ENCODE measurements at places on chromosomes 11 and 22. TPM values are rescaled to one million over a fixed set of nuclear protein-coding genes. Genes with fewer than 3 reads are reported as not detected.

Gene OR56A1
- total RNA-seq: not detected

Gene SOX10
- total RNA-seq: 7.1 TPM

Gene HEPHL1
- total RNA-seq: not detected

Gene CBLIF
- not detected for total RNA-seq

Gene MICAL3
- 94.2 TPM for total RNA-seq

Gene RFPL3
- not detected for total RNA-seq

Gene TEAD1
- total RNA-seq: 155 TPM

Gene TMEM191C
- 0.27 TPM for total RNA-seq

Gene OSBP2
- 1.4 TPM for total RNA-seq

Gene ROBO4
- total RNA-seq: 9.1 TPM

Gene FBLN1
- total RNA-seq: 216 TPM

DNA sequence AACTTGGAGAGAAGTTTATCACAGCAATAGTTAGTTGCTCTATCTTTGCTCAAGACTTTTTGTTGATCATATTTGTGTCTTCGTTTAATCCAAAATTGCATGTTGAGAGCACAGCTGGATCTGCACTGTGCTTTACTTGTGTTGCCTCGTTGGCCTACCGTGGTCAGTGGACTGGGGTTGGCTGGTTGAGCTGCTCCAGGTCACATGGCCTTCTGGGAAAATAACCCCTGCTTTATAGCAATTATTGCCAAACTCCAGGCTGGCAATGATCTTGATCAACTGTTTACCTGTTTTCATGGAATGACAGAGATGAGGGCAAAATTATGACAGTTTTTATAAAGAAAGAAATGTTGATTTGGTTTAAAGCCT lies 5.7 kb upstream of the PLET1 start:
- no peak for DNase-seq

GRCh38 chr11:597166-597725 lies 18.5 kb downstream of the IRF7 start:
- no peak for DNase-seq

DNA sequence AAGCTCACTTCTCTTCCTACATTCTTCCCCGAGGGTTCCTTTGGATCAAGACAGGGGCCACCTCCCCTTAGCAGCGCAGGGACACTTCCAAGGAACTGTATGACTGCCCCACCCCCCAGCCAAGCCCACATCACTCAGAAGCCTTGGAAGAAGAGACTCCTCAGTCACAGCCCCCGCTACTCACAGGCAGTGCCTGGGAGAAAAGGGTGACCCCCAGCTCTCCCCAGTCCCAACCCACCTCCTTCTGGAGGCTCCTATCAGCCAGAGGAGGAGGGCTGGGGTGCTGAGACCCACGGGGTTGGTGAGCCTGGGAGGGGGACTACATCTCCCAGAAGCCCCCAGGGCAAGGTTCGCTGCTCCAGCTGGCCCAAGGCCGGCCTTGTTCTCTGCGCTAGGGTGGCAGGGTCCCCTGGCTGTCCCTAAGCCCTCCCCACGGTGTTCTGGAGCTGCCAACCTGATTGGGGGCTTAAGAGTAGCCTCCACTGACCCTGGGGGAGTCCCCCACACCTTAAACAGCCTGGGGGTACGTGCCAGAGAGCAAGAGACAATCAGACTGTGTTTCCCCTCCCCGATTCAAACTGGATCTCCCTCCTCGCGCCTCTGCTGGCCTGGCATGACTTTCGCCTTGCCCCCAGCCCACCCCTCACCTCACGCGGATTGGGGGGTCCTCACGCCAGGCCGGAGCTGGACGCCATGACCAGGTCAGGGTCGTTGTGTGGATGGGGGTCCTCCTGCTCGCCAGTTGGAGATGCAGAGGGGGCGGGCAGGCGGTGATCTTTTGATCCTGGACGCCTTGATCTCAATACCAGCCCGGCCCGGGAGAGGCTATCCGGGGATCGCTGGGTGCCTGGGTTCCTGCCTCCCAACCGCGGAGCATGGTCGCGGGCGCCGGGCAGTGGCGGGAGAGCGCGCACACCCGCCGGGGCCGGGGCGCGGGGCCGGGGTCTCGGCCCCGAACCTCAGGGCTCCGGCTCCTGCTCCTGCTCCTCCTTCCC lies 838 bp downstream of the BCL9L start:
- peak; percentile 86 for DNase-seq

GRCh38 chr11:76141901-76142588 lies 64.3 kb downstream of the WNT11 start:
- DNase-seq: no peak

- no peak for DNase-seq
These were observed 6.7 kb upstream of the CAVIN3 start for GRCh38 chr11:6326985-6327384.

DNA sequence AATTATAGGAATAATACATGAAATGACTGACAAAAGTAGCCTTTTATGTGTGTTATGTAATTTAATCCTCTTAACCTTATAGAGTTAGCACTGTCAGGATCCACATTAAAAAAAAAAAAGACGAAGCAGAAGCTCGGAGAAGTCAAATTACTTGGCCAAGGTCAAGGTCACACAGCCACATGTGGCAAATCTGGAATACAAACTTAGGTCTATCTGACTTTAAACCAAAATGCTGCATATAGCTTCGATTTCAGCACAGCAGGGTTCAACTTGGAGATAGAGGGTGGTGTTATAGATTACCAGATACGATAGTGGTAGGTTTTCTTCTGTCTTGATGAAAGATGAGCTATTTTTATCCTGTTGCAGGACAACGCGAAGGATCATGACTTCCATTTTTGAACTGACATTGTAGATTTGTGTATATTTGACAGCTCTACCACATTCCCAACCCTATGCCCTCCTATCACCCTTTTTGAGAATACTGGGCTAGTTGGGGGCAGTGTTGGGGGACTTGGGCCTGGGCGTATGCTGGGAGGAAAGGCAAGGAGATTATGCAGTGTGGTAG lies 11.6 kb upstream of the EHF start:
- DNase-seq: no peak

GRCh38 chr11:86805873-86806310 lies 5.5 kb downstream of the PRSS23 start:
- no peak for DNase-seq

- no peak for DNase-seq
These were observed 145.9 kb upstream of the PITPNB start for GRCh38 chr22:28064920-28065319.

- DNase-seq: peak; percentile 83
These were observed at the start of gene MMP11 for GRCh38 chr22:23772649-23773473. Gene MMP11, plus strand, starts transcription at chr22:23772849. Its CDS starts 22 bp downstream, at chr22:23772871.

GRCh38 chr11:132872211-132872610 lies 660.1 kb downstream of the OPCML start:
- DNase-seq: no peak

DNA sequence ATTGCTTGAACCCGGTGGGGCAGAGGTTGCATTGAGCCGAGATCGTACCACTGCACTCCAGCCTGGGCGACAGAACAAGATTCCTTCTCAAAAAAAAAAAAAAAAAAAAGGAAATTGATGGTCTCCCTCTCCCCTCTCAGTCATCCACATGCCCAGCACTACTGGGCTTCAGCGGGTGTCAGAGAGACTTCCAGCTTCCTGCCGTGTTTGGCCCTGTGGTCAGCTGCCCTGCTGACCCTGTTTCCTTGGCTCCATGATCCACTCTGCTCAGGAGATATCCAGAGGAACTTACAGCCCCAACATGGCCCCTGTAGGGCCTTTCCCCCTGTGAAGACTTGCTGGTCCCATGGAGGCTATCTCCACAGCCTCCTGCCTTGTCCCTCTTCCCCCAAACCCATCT lies 6.1 kb upstream of the PNPLA3 start:
- no peak for DNase-seq

- no peak for DNase-seq
These were observed at the start of gene GLB1L3 for GRCh38 chr11:134275534-134276395. Gene GLB1L3, plus strand, starts transcription at chr11:134276379. Its CDS starts 362 bp downstream, at chr11:134276741.

- DNase-seq: no peak
These were observed 1151.7 kb upstream of the TENM4 start for GRCh38 chr11:80592546-80592945.

DNA sequence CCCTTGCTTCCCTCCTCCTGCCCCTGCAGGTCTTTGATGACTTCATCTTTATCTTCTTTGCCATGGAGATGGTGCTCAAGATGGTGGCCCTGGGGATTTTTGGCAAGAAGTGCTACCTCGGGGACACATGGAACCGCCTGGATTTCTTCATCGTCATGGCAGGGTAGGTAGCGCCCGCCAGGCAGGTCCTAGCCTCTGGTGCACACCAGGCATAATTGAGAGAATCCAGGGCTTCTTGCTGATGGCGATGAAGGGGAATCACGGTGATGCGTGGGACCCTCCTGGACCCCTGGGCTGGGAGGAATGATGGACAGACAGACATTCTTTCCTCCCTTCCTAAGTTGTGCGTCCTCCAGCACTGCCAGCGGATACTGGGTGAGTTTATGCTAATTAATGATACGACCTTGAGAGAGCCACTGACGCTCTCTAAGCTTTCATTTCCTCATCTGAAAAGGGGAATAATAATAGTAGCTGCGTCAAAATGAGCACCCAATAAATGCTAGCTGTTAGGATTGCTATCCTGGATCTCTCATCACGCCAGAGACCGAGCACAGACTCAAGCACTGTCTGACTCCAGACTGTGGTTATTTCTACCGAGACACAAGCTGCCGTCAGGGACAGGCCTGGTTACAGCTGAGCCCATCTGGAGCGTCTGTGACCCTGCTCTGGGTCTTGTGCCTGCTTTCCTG lies 30.1 kb downstream of the CACNA1I start:
- no peak for DNase-seq

GRCh38 chr11:69119190-69119589 lies 36.5 kb upstream of the SMIM38 start:
- no peak for DNase-seq

DNA sequence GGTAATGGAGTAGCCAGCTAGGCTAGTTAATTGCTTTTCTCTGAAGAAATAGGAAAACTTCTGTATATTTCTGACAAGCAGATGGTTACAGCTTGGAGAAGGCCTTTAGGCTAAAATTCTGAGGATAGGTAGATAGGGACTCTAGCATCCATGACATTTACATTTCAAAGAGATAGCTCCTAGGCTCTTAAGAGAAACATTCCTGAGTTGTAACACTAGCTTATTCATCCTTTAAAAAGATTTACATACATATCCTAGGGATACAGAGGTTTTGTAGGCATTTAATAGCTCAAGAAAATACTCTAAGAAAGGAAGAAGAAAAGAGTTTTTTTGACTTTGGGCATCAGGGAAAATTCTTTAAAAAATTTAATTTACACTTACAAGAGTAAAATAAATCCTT lies 130.9 kb upstream of the CCDC179 start:
- DNase-seq: no peak

DNA sequence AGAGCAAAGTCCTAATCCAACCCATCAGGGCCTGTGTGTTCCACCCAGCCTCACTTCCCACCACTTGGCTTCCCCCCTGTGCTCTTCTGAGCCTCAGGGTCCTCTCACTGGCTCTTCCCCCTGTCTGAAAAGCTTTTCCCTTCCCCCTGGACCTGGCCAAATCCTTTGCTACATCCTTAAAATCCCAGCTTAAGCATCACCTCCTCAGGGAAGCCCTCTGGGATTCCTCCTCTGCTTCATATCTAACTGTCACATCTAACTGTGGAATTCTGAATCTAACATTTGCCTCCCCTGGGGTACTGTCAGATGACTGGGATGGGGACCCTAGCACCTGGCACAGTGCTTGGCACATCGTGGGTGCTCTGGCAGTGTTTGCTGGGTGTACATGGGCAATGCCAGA lies 985 bp downstream of the CACNA1I start:
- DNase-seq: no peak

GRCh38 chr11:71580057-71581003 lies 2.3 kb downstream of the KRTAP5-11 start:
- peak; percentile 76 for DNase-seq

DNA sequence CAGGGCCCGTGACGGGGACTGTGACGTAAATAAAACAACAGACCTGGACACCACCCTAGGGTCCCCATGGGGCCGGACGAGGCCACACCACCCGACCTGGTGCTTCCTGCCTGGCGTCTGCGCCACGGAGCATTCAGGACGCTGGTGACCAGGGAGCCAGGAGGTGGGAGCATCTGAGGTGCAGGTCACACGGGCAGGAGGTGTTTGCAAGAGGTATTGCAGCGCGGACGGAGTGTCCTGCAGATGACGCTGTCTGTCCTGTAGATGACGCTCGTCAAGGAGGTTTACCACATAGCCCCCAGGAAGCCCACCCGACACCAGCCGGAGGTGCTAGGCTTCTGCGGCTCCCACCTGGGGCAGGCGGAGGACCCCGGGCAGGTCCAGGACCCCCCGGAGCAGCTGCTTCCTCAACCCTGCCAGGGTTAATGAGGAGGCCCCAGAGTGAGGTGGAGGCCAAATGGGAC lies 986 bp upstream of the MUC5B start:
- DNase-seq: peak; percentile 56

DNA sequence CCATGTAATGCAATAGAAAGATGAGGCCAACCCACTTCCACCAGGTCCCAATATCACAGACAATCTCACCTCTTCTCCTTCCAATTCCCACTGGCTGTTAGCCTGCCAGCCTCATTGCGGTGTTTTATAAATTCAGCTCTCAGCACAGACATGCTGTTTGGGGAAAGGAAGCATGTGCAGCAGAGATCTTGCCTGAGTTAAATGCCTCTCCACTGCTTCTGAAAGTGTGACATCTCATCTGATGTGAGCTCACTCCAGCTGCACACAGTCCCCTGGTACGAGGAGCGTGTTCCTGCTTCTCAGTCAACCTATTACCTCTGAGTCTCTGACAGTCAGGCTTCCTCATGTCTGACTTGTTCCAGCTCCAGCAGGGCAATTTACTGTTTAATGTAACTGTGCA lies 122.7 kb upstream of the GUCY1A2 start:
- DNase-seq: no peak

- peak; percentile 49 for DNase-seq
These were observed 46.7 kb downstream of the IRAG1 start for GRCh38 chr11:10646681-10647355.

GRCh38 chr11:111745719-111746504 lies 20.3 kb downstream of the PPP2R1B start:
- DNase-seq: no peak

DNA sequence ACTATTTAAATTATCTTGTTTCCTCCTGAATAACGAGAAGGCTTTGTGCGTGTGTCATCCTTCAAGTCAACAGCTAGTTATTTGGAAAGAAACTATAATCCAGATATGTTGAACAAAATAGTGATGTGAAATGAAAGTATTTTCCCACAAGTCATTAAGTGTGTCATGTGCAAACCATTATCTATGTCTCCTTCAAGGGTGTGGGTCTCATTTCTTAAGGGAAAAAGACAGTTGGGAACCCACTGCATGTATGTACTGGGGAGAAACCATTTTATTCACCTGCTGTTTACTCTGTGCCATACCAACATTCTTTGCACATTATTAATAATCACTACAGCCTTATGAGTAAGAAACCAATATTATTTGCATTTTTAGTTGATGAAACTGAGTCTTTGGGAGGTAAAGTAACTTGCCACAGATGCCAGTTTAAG lies 145.3 kb upstream of the CTSC start:
- no peak for DNase-seq

GRCh38 chr11:101305496-101305895 lies 175.9 kb upstream of the PGR start:
- no peak for DNase-seq
